Activated CD4-positive, alpha-beta T cell treated with anti-CD3 and anti-CD28 coated beads for 36 hours (primary cell): ENCODE measurements at places on chromosomes 11 and 22.

DNA sequence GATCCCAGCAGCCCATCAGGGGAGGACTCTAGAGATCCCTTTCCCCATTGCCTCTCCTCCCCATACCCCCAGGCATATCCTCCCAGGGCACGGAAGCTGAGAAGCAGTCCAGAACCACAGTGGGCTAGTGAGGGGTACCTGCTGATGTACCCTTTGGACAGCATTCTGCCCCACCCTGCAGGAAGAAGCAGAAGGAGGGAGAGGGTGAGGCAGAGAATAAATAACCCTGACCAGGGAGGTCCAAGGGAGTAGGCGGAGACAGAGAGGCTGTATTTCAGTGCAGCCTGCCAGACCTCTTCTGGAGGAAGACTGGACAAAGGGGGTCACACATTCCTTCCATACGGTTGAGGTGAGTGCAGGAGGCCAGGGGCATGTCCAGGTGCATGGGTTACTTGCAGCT is at the start of gene OR51E1:
TSS of gene OR51E1 (plus strand) at position 301 of the 400 bp plus-strand sequence. CDS start 8,545 bp downstream, outside the sequence.
- no peak for DNase-seq

DNA sequence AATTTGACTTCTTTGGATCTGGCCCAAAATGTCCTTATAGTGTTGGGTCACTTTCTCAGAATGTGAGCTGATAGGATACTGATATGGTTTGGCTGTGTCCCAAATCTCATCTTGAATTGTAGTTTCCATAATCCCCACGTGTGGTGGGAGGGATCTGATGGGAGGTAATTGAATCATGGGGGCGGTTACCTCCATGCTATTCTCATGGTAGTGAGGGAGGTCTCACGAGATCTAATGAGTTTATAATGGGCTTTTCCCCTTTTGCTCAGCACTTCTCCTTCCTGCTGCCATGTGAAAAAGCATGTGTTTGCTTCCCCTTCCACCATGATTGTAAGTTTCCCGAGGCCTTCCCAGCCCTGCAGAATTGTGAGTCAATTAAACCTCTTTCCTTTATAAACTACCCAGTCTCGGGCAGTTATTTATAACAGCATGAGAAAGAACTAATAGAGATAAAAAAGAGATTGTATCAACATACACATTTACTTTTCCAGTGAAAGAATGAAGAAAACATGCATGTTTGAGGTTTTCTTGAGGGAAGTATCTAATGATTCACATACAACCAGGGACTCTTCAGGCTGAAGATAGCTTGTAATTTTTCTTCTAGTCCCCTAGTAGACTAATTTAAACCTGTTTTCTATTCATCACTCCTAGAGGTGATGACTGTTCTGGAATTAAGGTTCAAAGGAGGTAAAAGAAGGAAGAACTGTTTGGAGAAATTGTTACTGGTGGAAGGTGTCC is 17.3 kb upstream of the CSTF3 start:
- DNase-seq, result no peak

GRCh38 chr22:22059291-22060002 is 76.9 kb upstream of the TOP3B start:
- no peak for DNase-seq

DNA sequence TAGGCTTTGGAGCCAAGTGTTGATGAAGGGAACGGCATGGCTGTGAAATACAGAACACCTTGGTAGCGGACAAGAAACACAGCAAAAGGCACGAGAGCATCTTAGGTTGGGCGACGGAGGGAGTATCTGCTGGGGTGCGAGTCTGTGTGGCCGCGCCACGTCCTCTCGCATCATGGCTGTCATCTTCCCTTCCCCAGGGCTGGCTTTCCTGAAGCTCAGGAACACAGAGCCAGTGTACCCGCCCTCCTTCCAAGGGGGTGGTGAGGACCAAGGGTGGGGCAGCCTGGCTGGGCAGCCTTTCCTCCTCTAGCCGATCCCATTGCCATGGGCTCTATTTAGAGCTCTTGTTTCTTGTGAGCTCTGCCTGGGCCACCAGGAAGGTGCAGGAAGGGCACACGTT is 154.4 kb downstream of the FEZ1 start:
- no peak for DNase-seq

- DNase-seq, result peak; percentile 2
Observed at GRCh38 chr11:2779499-2779980, 79.7 kb upstream of the KCNQ1OT1 start.

GRCh38 chr22:46233231-46233630 is 16.9 kb downstream of the CDPF1 start:
- DNase-seq, result no peak

DNA sequence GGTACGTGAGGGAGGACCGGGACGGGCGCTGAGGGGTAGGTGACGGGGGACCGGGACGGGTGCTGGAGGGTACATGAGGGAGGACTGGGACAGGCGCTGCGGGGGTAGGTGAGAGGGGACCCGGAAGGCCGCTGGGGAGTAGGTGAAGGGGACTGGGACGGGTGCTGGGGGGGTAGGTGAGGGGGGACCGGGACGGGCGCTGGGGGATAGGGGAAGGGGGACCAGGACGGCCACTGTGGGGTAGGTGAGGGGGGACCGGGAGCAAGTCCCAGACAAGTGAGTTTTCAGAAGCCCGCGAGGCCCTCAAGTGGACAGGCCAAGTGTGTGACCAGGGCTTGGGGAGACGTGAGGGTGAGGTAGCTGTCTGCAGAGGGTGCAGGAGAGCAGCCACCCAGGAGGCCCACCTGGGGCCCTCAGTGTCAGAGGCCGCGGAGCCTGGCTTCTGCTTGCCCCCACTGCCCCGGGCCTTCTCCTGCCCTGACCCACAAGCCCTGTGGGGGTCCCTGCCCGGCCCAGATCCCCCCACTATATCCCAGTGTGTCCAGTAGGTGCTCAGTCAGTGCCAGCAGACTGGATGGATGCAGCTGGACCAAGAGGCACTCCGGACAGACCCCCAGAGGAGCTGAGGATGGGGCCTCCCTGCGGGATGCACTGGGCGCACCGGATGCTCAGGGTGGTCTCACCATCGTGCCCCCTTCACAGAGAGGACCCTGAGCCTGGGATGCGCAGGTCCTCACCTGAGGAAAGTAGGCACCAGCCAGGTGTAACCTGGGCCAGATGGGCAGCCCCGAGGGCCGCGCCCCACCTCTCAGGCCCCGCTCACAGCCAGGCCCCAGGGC is 44.2 kb upstream of the TH start:
- DNase-seq, result no peak

DNA sequence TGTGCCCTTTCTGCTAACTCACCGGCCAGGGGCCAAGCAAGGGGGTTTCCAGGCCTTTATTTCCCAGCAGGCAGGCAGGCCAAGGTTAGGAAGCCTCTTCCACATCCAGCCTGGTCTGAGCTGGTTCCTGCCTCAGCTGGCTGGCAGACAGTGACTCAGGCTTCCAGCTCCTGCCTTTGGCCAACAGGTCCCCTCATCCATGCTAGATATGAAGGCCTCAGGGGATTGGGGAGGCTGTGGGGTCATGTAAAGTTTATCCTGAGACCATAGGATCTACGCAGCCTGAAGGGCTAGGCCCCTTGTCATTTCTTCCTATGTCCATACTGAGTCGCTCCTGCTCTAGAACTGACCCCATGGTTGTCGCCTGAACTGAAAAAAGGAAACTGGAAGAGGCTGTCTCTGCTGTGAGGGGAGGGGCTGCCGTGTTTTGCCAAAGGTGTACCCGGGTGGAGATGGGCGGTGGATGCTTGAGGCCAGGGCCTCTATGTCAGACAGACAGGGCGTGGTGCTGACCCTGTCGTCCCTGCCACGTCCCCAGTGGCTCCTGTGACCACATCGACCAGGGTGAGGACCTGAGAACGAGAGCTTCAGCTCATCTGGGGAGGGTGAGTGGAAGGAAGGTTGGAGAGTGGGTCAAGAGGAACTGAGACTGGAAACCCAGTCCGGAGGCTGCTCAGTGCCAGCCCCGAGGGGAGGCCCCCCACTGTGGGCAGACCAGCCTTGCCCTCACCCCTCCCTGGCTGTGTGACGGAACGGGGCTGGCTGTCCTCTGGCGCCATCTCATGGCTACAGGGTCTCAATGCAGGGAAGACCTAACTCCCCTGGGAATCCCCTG is 17.0 kb downstream of the P2RY6 start:
- DNase-seq, result peak; percentile 75

GRCh38 chr11:26283852-26284408 is 48.0 kb upstream of the ANO3 start:
- DNase-seq, result no peak

- no peak for DNase-seq
Observed at GRCh38 chr11:94469416-94469815, 24.2 kb downstream of the MRE11 start.
